ENCODE measurements at places on chromosomes 2 and 18.

GRCh38 chr2:68768951-68769350 lies 34.3 kb downstream of the ARHGAP25 start:
- no peaks in the 10 kb centered on the region for H3K27me3 ChIP-seq
- no peaks in the 10 kb centered on the region for H3K36me3 ChIP-seq
- no peak overlapping the region for H3K27ac ChIP-seq
- peaks cover 11% of the 10 kb centered on the region for H3K4me1 ChIP-seq
- H3K4me3 ChIP-seq, result no peak overlapping the region
- no peak for DNase-seq

DNA sequence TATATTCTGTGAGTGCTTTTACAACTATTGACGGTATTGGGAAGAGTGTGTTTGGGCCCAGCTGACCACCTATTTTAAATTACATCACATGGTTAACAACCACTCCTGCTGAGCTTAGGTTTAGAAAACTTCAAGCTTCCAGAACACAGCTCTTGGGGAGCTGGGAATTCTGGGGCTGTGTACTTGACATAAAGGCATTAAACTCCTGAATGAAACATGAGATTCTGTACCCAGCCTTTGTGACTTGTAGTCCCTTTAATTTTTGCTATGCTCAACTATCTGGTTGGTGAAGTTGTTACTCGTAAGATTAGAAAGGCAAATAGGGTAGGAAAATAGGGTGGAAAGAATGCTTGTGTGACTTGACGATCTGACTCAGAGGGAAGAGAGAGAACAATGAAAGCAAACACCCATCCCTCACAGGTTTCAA lies 66.9 kb downstream of the LTBP1 start:
- peaks cover 5% of the 10 kb centered on the region for H3K4me1 ChIP-seq
- H3K27me3 ChIP-seq, result no peaks in the 10 kb centered on the region
- no peak overlapping the region for H3K4me3 ChIP-seq
- no peaks in the 10 kb centered on the region for H3K36me3 ChIP-seq

- H3K27me3 ChIP-seq, result peaks cover 6% of the 10 kb centered on the region
- no peaks in the 10 kb centered on the region for H3K4me1 ChIP-seq
- H3K36me3 ChIP-seq, result no peaks in the 10 kb centered on the region
- no peak for DNase-seq
- H3K27ac ChIP-seq, result no peak overlapping the region
Measured at GRCh38 chr18:25962176-25962575, 128.2 kb downstream of the SS18 start.

GRCh38 chr2:151855111-151855510 lies 26.9 kb upstream of the ARL5A start:
- H3K4me1 ChIP-seq, result no peaks in the 10 kb centered on the region
- H3K27ac ChIP-seq, result no peak overlapping the region
- no peak overlapping the region for H3K4me3 ChIP-seq
- H3K36me3 ChIP-seq, result no peaks in the 10 kb centered on the region
- DNase-seq, result no peak
- H3K27me3 ChIP-seq, result no peaks in the 10 kb centered on the region

DNA sequence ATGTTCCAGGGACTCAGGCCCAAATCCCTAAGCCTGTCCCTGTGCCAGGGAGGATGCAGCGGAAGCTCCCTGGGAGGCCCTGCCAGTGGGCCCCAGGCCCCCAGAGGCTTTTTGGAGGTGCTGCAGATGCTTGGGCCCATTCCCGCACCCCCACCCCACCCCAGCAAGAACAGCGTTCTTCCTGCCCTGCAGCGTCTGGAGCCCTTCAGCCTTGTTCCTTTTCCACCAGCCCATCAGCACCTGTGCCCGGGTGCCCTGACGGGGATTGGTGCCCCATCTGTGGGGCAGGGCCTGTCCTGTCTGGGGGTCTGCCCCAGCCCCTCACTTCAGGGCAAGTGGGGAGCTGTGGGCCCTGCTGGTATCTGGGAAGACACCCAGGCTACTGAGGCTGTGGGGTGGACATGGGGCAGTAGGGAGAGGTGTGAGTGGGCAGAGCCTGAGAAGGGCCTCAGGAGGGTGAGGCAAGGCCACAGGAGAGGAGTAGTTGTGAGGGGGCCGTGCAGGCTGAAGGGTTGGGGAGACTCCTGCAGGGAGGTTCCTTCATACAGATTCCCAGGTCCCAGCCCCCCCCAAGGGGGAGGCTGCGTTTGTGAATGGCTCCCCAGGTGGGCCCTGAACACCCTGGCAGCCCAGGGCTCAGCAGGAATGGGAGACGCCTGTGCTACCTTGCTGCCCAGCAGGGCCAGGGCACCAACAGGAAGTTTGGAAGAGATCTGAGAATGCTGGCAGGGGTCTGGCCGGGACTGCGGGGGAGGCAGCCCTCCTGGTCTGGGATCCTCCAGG lies 2.4 kb downstream of the RNPEPL1 start:
- H3K27ac ChIP-seq, result no peak overlapping the region
- H3K36me3 ChIP-seq, result no peaks in the 10 kb centered on the region
- no peak for DNase-seq
- H3K27me3 ChIP-seq, result no peaks in the 10 kb centered on the region
- peaks cover 19% of the 10 kb centered on the region for H3K4me1 ChIP-seq

DNA sequence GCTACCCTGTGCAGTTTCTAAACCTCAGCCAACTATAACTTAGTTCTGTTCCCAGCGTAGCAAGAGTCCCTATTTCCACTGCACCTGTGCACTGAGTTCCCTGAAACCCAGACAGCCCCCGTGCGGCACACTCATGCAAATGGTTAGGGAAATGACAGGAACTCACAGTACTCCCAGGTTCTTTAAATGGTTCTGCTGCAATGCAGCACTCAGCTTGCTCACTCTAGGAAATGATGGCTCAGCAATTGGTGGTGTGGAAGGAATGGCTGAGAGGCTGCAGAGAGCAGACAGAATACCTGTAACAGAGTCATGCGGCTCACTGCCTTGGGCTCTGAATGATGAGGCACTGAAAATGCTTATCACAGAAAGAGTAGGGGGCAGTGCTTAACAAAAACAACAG lies 143.0 kb downstream of the RAD51AP2 start:
- DNase-seq, result peak; percentile 44
- no peak overlapping the region for H3K27ac ChIP-seq
- no peaks in the 10 kb centered on the region for H3K4me1 ChIP-seq
- H3K27me3 ChIP-seq, result no peaks in the 10 kb centered on the region
- no peaks in the 10 kb centered on the region for H3K36me3 ChIP-seq

DNA sequence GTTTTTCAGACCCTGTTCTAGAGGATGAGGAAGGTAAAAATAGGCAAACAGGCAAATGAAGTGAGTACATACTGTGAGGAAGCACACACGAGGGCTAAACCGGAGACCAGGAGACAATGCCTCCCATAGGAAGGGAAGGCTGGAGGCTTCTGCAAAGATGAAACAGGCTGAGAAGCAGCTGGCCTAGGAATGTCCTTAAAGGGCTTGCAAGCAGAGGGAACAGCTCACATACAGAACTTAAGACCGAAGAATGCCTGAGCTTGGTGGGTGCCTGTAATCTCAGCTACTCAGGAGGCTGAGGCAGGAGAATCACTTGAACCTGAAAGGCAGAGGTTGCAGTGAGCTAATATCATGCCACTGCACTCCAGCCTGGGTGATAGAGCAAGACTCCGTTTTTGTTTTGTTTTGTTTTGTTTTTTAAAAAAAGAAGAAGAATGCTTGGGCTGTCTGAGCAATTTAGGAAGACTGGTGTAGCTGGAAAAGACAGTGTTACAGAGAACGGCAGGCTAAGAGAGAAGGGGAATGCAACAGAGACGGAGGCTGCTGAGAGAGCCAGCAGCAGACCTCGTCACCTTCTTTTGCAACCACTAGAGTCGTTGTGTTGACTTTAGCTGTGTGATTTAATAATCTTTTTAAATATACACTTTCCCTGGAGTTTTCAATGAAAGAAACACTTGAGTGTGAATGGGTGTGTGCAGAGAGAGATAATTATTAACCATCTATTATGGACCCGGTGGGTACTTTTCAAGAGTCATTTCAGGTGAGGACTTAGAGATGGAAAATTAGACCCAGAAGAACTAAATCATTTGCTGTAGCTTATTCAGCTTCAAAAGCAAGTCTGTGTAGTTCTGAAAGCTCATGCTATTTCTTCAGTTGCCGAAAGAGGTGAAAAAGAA lies 232.8 kb downstream of the GALR1 start:
- H3K4me1 ChIP-seq, result no peaks in the 10 kb centered on the region
- no peak for DNase-seq
- no peaks in the 10 kb centered on the region for H3K36me3 ChIP-seq
- no peak overlapping the region for H3K4me3 ChIP-seq
- no peaks in the 10 kb centered on the region for H3K27me3 ChIP-seq
- no peak overlapping the region for H3K27ac ChIP-seq

- DNase-seq, result peak; percentile 67
- peaks cover 25% of the 10 kb centered on the region for H3K4me1 ChIP-seq
- peak overlapping the region; percentile 15 for H3K4me3 ChIP-seq
Measured at GRCh38 chr2:201151127-201151981, 31.6 kb upstream of the CASP10 start.

DNA sequence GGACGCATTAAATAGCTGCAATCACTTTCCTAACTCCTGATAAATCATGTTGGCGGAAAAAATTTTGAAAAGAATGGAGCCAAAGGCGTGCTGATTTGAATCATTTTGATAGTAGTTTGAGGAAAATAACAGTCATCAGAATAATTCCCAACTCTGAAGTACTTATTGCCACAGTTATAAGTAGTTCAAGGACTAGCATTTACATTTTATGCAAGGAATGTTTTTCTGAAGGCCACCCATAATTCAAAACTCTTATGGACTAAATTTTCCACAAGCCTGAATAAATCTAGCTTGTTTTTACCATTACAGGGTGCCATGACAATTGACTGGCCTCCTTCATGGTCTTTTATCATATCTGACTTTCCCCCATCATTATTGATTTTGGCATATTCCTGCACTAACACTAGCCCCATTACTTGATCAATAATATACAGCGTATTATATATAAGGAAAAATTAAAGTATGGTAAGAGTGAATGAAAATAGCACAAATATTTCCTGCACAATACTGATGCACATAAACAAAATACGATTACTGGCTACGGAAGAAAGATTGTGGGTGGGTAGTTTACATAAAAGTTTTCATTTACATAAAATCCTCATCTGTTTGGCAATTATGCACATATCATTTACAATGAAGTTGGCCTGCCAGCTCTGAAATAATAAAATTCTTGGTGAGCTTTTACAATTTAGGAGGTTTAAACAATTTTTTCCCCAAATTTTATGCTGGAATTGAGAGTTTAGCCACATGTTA lies 334.6 kb downstream of the ARL6IP6 start:
- no peak overlapping the region for H3K4me3 ChIP-seq
- H3K27me3 ChIP-seq, result no peaks in the 10 kb centered on the region

DNA sequence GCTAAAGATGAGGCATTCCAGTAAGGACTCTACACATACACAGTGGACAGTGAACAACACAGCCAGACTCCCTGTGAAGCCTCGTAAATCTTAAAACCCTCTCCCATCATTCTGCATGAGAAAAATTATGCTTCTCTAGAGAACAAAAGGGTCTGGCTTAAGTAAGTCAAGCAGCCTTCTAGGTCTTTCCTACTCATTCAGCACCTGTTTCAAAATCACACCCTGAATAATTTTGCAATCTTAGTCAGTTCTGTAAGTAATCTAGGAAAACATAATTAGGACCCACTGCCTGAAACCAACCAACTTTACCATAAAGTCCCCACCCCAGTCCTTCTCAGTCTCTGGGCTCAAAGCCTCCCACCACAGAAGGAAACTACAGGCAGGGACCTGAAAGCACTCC lies 19.7 kb downstream of the IAH1 start:
- DNase-seq, result no peak
- peaks cover 20% of the 10 kb centered on the region for H3K36me3 ChIP-seq
- no peaks in the 10 kb centered on the region for H3K27me3 ChIP-seq
- H3K27ac ChIP-seq, result no peak overlapping the region

DNA sequence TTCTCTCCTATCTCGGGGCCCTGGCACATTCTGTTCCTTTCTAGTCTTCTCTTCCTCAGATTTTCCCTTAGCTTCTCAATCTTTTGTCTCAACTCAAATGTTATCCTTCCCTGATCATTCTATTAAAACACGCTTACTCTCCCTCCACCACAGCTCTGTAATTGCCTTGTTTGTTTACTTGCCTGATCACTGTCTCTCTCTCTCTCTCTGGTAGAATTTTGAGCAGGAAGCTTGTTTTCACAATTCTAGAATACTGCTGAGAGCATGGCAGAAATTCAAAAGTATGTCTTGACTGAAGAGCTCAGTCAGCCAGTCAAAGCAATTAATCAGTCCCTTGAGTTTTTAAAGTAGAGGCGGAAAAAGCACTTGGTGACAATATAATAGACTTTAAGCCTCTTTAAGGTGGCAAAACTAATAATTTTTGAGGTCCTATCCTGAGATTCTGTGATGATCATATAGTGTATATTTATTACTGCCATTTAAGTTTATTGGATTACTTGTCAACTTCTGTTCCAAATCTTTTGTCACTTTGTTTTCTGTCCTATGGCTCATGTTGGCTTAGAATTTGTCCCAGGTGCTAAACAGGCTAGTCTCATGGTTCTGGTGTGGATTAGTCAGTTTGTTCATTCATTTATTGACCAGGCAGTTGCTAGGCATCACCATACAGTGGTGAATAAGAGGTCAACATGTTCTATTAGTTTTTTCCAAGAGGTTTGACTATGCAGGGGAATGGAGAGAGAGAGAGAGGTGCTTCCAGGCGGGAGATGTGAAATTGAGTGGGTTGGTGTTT lies 2.3 kb downstream of the PSMD1 start:
- H3K4me3 ChIP-seq, result no peak overlapping the region
- H3K4me1 ChIP-seq, result peaks cover 2% of the 10 kb centered on the region
- H3K36me3 ChIP-seq, result peaks cover 1% of the 10 kb centered on the region
- peak overlapping the region; percentile 93 for H3K27ac ChIP-seq
- no peaks in the 10 kb centered on the region for H3K27me3 ChIP-seq

GRCh38 chr2:80258341-80258740 lies 46.2 kb downstream of the LRRTM1 start:
- no peaks in the 10 kb centered on the region for H3K27me3 ChIP-seq
- H3K36me3 ChIP-seq, result no peaks in the 10 kb centered on the region
- H3K27ac ChIP-seq, result no peak overlapping the region
- no peak overlapping the region for H3K4me3 ChIP-seq

- no peak overlapping the region for H3K27ac ChIP-seq
- H3K36me3 ChIP-seq, result no peaks in the 10 kb centered on the region
- DNase-seq, result peak; percentile 45
- peaks cover 9% of the 10 kb centered on the region for H3K4me1 ChIP-seq
Measured at GRCh38 chr18:59821983-59822382, 77.8 kb upstream of the PMAIP1 start.

DNA sequence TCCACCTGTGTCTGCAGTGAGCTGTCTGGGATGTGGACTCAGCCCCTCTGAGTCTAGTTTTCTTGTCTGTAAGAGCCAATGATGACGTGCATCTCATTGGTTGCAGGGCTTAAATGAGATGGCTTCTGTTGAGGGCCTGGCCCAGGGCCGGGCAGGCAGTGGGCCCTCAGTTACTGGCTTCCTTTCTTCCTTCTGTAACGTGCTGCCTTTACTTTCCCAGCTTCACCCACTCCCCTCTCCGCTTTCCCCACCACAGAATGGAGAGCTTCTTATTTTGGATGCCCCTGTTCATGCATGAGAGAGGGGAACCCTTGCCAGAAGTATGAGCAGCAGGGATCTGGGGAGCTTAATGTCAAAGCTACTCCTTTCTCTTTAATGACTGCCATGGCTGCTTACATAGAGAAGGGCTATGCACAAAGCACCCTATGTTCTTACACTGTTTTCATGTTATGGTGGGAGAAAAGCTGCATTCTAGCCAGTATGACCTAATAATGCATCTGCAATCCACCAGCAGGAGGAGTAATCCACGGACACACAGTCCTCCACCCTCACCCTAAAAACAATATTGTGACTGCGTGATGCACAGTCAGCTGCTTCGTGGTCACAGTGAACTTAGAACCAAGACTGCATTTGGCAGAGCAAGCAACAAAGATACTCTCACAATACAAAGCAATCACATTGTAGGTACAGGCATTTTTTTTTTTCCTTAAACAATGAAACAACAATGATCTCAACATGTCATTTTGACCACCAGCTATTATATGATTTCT lies 37.2 kb downstream of the CREG2 start:
- no peaks in the 10 kb centered on the region for H3K36me3 ChIP-seq
- DNase-seq, result peak; percentile 68
- no peaks in the 10 kb centered on the region for H3K4me1 ChIP-seq
- H3K27me3 ChIP-seq, result no peaks in the 10 kb centered on the region
- no peak overlapping the region for H3K4me3 ChIP-seq
